Iris pigment epithelial cell (primary cell): ENCODE measurements at places on chromosomes 6 and 20.

GRCh38 chr6:6883011-6883410 is 224.8 kb upstream of the RREB1 start:
- DNase-seq = no peak

DNA sequence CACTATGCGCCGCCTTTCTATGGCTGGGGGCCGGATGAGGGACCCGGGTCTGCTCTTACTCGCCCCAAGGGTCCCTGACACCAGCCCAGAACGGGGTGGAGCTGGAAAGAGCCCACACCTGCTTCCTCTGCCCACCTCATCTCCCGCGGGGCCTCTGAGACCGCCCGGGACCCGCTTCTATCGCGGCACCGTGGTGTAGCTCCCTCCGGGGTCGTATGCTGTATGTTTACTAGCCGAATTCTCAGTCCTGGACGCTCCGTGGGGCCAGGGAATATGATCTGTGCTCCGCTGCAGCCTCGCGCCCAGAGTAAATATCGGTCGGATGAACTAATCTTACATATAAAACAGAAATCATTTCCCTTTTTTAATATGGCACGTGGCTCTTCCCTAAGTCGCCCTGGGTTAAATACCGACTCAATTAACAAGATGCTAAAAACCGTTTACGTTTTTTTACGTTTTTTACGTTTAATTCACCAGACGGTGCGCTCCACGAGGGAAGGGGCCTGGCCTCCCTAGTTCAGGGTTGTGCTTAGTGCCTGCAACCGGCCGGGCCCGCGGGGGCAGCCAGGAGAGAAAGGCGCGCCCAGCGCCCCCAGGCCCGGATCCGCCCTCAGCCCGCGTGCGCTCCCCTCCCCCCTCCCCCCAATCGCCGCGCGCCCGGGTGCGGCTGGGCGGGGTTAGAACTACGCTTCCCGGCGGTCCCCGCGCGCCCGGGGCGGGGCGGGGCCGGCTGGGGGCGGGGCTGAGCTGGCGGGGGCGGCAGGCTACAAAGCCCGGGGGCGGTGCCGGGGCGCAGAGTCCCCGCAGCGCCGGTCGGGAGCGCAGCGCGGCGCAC is at the start of gene RBM38:
Gene RBM38 (plus strand): TSS at position 793 of the 835 bp plus-strand sequence. CDS start 186 bp downstream, outside the sequence.
- peak; percentile 49 for DNase-seq

- DNase-seq = peak; percentile 45
Measured at GRCh38 chr6:145034664-145035063, 700.7 kb downstream of the EPM2A start.

GRCh38 chr6:20711518-20711917 is 177.3 kb downstream of the CDKAL1 start:
- DNase-seq = peak; percentile 80

- DNase-seq = peak; percentile 47
Measured at GRCh38 chr6:854406-855118, 161.6 kb upstream of the EXOC2 start.

GRCh38 chr20:58664883-58665282 is 13.8 kb downstream of the STX16 start:
- DNase-seq = no peak

GRCh38 chr6:24778121-24778520 is 3.4 kb downstream of the GMNN start:
- no peak for DNase-seq

DNA sequence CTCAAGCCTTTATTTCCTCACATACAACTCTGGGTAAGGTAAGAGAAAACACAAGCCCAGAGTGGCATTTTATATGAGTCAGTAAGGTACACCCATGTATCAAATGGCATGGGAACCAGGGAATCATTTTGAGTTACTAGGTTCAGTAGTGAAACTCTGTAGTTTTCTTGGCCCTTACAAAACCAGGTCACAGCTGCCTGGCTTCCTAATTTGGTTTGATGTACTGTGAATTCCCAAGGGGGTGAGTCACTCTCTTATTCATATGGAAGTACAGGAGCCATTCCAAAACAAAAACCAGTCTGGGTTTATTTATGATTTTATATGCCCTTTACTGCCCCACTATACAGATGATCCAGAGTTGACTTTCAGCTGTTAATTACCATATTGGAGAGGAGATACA is 70.7 kb downstream of the PDE7B start:
- DNase-seq = peak; percentile 95

- no peak for DNase-seq
Measured at GRCh38 chr6:15504040-15504495, 158.8 kb downstream of the DTNBP1 start.

- no peak for DNase-seq
Measured at GRCh38 chr6:117074672-117075071, 190.7 kb upstream of the VGLL2 start.

DNA sequence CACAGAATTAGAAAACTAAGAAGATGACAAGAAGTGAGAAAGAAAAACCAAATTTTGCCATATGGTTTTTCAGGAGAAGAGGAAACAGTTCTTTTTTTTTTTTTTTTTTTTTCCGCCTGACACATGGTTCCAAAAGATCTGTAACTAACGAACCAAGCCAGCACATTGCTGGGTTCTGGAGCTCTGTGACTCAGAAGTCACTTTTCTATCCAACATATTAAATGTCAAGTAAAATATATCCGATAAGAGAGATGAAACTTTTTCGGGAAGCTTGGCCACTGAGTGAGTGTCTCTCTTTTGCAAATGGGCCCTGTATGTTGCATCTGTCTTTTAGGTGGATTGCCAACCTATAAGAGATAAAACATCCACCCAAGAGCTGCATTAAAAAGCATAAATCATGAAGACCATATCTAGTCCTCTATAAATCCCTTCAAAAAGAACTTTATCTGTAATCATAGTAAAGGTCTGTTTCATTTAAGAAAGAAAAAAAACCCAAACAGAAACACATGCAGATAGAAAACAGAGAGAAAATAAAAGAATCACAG is 4.6 kb downstream of the METTL24 start:
- DNase-seq = no peak

DNA sequence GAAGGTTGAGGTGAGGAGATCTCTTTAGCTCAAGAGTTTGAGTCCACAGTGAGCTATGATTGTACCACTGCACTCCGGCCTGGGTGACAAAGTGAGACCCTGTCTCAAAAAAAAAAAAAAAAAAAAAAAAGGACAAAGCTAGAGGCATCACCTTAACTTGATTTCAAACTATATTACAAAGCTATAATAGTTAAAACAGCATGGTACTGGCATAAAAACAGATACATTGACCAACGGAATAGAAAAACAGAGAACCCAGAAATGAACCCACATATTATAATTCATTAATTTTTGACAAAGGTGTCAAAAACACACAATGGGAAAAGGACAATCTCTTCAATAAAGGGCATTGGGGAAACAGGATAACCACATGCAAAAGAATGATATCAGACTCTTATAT is 50.8 kb upstream of the MBOAT1 start:
- no peak for DNase-seq

- no peak for DNase-seq
Measured at GRCh38 chr6:31652925-31653724, 664 bp upstream of the BAG6 start.

DNA sequence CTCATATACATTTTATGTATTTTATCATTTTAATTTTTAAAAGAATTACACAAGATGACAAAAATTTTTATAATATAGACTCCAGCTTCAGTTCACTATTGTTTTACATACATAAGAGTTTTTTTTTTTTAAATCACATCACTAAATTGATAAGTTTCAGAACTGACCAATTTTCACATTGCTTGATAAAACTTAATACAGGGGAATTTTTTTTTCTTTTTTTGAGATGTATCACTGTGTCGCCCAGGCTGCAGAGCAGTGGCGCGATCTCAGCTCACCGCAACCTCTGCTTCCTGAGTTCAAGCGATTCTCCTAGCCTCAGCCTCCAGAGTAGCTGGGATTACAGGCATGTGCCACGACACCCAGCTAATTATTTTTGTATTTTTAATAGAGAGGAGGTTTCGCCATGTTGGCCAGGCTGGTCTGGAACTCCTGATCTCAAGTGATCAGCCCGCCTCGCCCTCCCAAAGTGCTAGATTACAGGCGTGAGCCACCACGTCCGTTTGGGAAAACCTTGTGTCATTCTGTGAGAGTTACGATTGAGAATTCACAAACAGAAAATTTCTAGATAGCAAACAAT is 36.6 kb upstream of the BTN3A2 start:
- peak; percentile 35 for DNase-seq

- no peak for DNase-seq
Measured at GRCh38 chr20:35436177-35436573, 1.9 kb downstream of the GDF5 start.

DNA sequence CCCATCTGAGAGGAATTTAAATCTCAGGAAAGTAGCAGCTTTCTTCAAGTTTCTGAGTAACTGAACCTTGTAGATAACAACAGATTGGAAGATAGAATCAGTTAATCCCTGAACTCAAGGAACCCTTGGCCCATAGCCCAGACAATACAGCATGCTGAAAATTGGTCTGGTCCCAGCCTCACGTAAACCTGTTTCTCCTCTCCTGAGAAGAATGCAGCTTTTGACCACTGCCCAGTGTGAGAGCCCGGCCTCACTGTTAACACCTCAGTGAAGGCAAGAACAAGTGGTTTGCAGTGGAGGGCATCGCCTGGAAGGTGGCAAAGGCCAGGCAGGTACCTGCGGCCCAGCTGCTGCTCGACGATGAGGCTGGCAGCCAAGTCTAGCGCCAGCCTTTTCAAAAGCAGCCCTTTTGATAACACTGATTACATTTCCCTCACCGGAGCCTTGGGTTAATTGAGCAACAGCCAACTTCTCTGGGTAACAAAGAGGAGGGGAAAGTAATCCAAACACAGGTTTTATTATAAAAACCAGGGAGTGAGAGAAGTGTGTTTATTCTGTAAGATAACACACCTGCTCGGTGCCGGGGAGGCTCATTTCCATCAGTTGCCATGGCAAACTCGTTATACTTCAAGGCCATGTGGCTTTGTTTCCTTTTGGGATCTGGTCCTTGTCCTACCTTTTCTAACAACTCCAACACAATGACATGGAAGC is 54.0 kb downstream of the TRAF3IP2 start:
- peak; percentile 65 for DNase-seq

DNA sequence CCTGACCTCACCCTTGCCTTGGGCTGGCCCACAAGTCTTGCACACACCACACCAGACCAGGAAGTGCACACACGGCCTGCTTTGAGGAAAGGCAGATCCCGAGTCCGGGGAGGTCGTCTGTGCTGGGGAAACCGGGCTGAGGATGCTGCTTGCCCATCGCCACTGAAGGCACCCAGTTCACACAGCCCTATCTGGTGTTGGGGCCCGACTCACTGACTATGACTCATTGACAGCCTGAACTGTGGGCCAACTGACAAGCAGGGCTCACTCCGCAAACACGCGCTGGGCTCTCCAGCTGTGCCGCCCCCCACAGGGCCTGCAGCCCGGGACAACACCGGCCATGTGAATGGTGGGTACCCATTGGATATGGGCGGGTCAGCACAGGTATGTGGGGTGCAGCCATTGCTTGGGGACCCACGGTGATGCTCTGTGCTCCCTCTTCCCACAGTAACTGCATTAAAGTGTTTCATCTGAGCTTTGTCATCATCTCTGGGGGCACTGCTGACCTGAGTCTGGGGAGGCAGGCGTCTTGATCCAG is 1.6 kb downstream of the SAMD10 start:
- peak; percentile 85 for DNase-seq

- no peak for DNase-seq
Measured at GRCh38 chr20:58840816-58841538, 9.7 kb downstream of the GNAS-AS1 start.

DNA sequence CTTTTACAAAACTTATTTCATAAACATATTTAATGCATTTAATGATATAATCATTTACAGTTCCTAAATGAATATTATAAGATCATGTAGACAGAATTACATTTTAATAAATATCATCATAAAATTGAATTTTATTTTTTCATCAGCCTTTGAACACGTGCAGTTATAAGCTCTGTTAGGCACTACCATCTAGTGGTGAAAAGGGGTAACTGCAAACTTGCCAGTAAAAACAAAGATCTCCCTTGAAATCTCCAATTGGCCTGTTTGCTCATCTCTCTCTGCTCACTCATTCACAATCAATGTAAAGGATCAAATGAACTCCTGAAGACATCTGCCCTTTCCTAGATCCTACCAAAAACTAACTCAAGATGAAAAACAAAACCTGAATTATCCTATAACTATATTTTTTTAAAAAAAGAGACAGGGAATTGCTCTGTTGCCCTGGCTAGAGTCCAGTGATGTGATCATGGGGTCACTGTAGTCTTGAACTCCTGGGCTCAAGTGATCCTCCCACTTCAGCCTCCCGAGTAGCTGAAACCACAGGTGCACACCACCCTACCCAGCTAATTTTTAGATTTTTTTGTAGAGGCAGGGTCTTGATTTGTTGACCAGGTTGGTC is 31.7 kb downstream of the SAMHD1 start:
- peak; percentile 73 for DNase-seq

DNA sequence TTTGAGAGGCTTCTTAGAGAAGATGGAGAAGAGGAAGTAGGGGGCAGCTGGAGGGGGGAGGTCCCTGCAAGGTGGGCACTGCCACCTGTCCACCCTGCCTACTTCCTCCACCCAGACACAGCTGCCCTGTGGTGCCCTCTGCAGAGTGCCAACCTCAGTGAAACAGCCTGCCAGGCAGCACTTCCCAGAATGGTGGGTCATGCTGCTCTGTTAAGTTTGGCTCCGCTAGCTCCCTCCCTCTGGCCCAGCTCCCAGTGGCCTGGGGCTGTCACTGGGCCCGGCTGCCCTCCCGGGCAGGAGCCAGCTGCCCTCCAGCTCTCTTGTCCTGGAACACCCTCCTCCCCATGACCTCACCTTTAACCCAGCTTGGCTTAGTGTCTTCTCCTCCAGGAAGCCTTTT is 5.1 kb upstream of the EPB41L1 start:
- DNase-seq = no peak

DNA sequence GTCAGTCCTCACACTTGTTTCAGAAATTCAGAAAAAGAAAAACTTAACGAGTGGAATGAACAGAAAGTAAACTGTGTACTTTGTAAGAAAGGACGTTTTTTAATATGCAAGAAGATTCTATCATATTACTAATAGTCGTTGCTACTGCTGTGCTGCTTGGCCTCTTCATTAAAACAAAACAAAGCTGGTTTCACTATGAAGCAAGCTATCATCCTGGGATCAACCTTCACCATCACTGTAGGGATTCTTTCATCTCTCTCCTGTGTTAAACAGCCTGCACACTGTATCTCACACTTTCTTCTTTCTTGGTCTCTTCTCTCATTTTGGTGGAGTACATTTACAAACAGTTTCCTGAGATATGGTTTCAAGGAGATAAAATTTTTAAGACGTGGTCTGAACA is 284.2 kb downstream of the BTBD9 start:
- DNase-seq = no peak

DNA sequence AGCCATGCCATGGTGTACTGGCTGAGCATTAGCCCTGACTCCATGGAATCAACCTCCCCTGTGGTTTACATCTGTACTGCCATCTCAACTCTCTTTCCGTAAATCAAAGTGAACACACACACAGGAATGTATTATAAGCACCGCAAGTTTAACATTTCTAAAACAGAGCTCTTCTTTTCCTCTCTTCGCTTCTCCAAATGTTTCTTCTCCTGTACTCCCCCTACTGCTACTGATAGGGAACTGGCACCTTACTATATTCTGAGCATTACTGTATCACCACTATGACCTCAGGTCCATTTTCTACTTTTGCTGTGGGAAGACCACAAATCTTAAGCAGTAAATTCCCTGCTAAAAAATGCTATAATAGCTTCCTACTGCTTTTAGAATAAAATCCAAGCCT is 101.2 kb downstream of the NUS1 start:
- peak; percentile 5 for DNase-seq

- no peak for DNase-seq
Measured at GRCh38 chr6:99604166-99605073, 2.2 kb upstream of the PRDM13 start.

GRCh38 chr20:34246126-34246626 is 5.0 kb downstream of the ASIP start:
- DNase-seq = no peak

- DNase-seq = no peak
Measured at GRCh38 chr6:14824060-14824459, 421.8 kb upstream of the JARID2 start.
